ENCODE measurements at places on chromosomes 5 and 9.

DNA sequence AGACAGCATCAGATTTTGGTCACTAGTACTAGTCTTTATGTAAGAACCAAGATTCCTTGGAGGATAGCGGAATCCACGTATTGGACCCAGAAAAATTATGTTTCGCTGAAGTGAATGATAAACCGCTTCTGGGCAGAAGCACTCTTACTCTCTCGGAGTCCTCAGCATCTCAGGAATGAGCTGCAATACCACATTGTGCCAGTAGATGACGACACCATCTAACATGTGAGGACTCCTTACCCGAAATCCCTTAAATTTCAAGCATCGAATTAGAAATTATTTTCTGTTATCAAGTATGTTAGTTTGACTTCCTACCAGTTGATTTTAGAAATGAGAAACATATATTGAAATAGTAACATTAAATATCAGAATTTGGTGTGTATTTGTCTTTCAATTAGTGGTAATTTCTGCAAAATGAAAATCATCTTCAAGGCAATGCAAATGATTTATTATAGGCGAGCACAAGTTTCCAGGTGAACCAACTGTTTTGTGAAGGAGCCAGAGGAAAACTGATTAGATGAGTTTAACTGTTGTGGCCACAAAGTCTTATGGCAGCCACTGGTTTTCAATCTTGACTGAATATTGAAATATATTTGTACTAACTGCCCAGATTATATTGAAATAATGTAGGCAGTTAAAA lies 66.0 kb upstream of the CAMK4 start:
- DNase-seq: no peak

- DNase-seq: no peak
These were observed 14.1 kb upstream of the RAPGEF6 start for GRCh38 chr5:131649161-131649560.

- no peak for DNase-seq
These were observed 28.3 kb upstream of the GFPT2 start for GRCh38 chr5:180381428-180381827.

- DNase-seq: no peak
These were observed 482.3 kb downstream of the SPOCK1 start for GRCh38 chr5:137016783-137017324.
